HCEC 1CT (cell line): ENCODE measurements at places on chromosomes 5 and 9.
A peak's percentile ranks its signal among the peaks of the same experiment; 100 is the strongest.

- DNase-seq = no peak
These were observed 41.0 kb downstream of the DDX31 start for GRCh38 chr9:132628746-132629145.

- peak; percentile 54 for DNase-seq
These were observed 29.7 kb downstream of the CNTFR start for GRCh38 chr9:34559624-34560455.

DNA sequence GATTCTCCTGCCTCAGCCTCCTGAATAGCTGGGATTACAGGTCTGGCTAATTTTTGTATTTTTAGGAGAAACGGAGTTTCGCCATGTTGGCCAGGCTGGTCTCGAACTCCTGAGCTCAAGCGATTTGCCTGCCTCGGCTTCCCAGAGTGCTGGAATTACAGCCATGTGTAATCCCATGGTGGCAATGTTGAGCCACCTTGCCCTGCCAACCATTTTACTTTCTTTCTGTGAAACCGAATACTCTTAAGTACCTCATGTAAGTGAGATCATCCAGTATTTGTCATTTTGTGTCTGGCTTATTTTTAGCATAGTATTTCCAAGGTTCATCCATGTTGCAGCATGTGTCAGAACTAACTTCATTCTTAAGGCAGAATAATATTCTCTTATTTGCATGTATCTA, 8.2 kb downstream of the PRRC2B start:
- peak; percentile 63 for DNase-seq

GRCh38 chr9:129637102-129637501, 4.8 kb downstream of the ASB6 start:
- DNase-seq = no peak

DNA sequence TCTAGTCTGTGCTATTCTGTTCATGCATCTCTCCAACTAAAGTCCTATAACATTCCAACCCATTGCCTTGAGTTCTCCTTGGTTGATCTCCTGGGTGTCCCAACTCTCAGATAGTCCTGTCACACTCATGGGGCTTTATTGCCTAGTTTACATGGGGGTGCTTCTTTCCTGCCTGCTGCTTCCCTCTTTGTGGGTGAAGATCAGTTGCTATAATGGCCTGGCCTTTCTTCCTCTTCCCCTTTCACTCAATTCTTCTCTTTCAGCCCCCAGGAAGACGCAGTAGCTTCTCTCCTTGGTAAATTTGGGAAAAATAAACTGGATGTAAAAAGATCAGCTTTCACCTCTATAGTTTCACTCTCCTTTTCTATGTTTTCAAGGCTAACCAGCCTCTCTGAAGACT, 66.5 kb downstream of the PTCD2 start:
- no peak for DNase-seq

DNA sequence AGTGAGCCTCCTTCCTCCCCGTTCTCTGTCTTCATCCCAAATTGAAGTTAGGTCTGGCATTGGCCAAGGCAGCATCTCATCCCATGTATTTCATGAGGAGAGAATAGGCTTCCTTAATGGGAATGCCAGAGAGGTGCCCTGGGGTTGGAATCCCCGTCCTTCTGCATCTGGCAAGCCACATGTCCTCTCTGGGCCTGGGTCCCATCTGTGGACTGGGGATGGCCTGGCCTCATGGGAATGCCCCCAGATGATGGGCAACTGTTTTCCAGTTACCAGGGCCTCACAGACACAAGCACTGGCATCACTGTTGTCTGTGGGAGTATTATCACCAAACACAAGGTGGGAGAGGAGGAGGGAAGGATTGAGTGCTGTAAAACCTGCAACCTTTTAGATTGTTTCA, 153.9 kb downstream of the FSTL4 start:
- DNase-seq = no peak

DNA sequence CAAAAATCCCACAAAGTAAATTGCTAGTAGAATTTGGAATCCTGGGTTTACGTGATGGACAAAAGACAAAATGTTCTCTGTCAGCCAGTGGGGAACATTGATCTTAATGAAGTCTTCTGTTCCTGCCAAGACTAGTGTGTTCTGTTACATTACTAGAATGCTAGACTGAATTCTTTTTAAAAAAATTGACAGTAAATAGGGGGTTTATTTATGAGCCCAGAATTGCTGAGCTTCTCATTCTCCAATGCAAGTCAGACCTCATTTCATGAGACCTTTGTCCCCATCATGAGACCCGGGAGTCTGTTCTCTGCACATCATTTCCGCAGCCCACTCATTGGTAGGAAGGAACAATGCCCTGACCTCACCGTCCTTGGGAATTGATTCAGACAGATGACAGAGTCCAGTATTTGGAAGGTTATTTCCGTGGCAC, 173.8 kb upstream of the OTULINL start:
- no peak for DNase-seq

DNA sequence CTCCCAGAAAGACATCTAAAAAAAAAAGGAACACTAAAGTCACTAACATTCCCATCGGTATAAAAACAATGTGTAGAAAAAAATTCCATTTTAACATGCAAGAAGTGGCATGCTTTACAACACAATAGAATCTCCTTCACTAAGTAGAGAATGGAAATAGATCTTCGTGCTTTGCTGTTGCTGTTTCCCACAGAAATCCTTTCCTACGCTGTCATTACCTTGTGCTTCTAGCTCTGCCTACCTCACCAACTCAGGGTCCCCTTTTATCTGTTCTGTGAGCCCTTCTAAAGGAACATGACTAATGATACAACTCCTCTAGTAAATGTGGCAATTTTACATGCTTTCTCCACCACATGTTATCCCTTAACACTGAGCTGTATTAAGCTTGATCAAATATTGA, 202.9 kb downstream of the MCTP1 start:
- DNase-seq = peak; percentile 61

- DNase-seq = no peak
These were observed 283.1 kb downstream of the EFNA5 start for GRCh38 chr5:107387526-107388140.

GRCh38 chr9:88949425-88949824, 41.8 kb upstream of the S1PR3 start:
- peak; percentile 35 for DNase-seq

GRCh38 chr9:108911820-108912219, 22.1 kb downstream of the ELP1 start:
- no peak for DNase-seq

GRCh38 chr9:70053864-70054263, 10.2 kb downstream of the MAMDC2 start:
- DNase-seq = no peak

DNA sequence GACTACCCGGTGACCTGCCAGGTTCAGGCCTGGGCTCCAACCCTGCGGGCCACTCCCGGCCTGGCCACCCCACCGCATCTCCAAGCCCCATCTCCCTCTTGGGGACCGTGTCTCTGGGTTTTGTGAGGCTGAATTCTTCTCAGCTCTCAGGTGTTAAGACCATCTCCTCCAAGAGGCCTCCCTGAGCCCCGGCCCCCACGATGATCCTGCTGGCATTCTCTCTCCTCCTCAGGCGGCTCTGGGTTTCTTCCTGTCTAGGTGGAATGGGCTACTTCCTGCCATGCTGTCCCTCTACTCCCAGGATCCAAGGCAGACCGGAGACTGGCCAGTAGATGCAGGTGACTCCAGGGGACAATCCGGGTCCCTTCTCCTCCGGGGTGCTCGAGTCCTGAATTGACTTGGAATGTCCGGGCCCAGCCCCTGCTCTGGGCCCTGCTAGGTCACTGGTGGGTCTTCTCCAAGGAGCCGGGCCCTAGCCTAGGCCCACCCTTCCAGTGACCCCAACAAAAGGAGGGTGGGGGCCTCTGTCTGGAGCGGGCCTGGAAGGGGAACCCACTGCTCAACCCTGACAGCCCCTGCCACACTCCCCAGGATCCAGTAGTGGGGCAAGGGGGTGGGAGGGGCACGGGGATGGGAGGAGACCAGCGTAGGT, 219.8 kb downstream of the C9orf50 start:
- DNase-seq = no peak

DNA sequence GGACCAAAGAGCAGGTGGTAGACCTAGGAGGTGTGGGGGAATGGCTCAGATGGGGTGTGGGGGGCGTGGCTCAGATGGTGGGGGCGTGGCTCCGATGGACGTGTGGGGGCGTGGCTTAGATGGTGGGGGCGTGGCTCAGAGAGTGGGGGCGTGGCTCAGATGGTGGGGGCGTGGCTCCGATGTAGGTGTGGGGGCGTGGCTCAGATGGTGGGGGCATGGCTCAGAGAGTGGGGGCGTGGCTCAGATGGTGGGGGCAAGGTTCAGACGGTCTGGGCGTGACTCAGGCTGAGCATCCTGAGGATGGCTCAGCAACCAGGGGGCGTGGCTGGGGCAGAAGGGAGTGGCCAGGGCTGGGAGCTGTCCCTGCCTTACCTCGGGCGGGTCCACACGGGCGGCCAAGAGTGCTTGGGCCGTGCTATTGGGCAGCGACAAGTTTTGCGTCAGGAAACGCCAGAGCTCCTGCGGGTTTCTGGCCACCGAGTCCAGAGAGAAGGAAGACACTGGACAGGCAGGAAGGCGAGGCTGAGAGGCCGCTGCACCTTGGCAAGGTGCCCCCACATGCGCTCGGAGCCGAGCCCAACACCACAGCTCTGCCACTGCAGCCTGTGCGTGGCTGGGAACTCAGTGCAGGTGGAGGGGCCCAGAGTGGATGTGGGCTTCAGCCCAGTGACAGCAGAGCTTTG, 5.9 kb downstream of the ABCA2 start:
- peak; percentile 71 for DNase-seq

DNA sequence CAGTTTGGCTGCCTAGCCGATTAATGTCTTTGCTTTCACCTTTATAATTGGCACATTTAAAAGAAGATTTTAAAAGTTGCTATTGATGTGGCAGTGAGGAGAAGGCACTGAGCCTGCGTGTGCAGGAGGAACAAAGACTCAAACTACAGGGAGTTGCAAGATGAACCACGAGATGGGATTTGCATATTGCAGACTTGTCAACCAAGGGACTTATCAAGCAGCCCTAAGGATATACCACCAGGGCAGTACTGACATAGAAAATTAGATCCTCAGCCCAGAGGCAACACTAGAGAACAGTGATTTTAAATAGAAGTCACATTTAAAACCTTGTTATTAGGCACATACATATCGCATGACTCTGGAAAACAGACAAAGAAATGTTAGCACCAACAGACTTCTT, 342.6 kb downstream of the GLIS3 start:
- no peak for DNase-seq
